ENCODE measurements at places on chromosomes 6 and 20.

GRCh38 chr6:69105288-69105687 lies 470.2 kb downstream of the ADGRB3 start:
- DNase-seq, result peak; percentile 9

DNA sequence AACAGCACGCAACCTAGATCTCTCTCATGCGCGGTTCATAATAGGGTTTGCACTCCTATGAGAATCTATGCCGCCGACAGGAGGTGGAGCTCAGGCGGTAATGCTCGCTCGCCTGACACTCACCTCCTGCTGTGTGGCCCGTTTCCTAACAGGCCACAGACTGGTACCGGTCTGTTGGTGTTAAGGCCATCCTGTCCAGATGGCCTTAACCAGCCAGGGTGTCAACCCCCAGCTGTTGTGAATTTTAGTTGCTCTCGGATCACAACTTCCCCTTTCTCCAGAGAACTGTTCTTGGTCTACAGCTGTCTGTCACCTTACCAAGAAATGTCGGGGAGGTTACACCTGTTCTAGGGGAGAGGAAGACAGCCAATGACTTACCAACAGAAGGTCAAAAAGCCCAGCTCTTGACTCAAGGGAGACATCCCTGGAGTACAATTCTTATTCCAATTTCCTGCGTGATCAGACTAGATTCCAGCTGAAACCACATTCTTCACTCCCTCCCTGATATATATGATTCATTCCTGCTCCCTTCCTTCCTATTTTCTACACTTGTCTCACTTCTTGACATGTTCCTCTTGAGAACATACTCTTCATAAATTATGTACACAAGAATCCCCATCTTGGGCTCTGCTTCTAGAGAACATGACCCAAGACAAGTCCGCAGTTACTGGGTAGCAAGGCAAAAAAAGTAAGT lies 23.1 kb upstream of the DNAAF9 start:
- DNase-seq, result no peak

DNA sequence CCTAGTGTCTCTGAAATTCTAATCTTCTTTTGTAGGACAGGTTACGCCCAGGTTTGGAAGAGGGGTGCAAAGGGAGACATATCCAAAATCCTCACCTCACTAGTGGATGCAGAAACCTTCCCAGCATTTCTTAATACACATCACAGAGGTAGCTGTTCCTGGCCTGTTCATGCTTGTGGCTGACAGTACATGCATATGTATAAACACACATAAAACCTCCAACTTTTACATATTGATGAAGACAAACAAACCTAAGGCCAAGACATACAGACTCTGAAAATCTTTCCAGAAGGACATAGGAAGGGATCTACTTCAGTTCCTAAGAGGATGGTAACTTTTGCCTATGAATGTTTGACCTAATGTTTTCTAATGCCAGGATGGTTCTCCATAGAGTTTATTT lies 872.1 kb upstream of the FLRT3 start:
- no peak for DNase-seq

DNA sequence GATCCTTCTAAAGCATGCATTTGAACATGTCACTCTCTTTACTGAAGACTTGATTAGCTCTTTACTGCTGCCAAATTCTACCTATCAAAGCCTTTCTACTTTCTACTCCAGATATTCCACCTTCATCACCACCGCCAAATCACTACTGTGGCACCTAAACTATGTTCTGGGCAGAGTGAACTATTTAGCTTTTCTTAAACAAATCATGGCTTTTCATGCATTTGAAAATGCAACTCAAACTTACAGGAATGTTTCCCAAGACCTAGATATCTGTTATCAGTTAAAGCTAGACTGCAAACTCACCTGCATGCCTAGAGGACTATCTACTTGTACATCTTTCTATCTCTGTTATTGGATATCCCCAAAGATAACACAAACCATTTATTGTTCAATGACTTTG lies 109.3 kb downstream of the MAFB start:
- DNase-seq, result no peak

DNA sequence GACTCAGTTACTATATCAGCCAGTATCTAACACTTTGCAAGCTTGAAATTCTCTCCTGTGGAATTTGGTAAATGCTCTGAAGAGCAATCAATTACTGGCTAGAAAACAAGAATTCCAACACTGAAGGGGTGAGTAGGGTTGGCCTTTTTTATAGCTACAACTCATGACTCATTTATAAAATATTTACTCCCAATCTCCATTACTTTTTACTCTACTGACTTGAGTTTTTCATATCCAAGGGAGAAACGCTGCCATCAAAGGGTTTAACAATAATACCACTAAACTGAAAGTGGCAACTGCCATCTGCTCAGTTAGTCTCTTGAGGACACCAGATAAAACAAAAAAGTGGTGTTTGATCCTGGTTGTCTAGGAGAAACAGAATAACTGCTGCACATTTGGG lies 203.1 kb downstream of the UBE3D start:
- DNase-seq, result no peak

DNA sequence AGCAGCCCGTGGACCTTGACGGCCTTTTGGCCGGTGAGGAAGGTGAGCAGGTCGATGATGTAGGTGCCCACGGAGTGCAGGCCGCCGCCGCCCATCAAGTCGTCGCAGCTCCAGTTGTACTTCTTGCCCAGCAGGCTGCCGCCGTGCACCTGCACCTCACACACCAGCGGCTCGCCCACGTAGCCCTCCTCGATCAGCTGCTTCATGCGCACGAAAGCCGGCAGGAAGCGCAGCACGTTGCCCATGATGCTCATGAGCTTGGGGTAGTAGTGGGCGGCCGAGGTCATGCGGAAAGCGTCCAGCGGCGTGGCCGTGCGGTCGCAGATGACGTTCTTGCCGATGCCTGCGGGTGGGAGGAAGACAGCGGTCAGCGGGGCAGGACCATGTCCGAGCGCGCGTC lies 37.0 kb upstream of the TBC1D7 start:
- DNase-seq, result no peak

- DNase-seq, result no peak
Observed at GRCh38 chr20:1810926-1811620, 84.1 kb upstream of the SIRPA start.

GRCh38 chr6:12595161-12595811 lies 121.3 kb upstream of the PHACTR1 start:
- no peak for DNase-seq

GRCh38 chr6:90019216-90019615 lies 124.9 kb downstream of the GJA10 start:
- DNase-seq, result no peak

- DNase-seq, result no peak
Observed at GRCh38 chr6:74912234-74912633, 293.6 kb downstream of the COL12A1 start.

DNA sequence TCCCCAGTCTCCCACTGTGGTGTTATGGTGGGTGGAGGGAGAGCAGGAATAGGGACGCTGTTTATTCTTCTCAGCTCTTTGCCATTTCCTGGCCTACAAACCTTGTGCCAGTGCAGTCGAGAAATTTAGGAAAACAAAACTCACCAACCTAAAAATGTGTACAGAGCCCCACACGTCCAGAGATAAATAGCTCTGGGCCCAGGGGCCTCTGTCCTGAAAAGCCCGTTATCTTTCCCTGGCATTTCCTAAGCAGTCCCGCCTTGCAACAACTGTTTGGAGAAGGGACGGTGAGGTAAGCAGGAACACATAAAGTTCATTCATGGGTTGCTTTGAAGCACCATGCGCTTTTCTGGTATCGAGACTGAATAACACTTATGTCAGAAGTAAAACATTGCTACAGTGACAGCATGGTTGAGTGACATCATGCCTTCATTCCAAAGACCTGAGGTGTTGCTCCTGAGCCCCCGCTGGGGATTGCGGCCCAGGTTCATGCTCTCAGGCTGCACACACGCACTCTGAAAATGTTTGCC lies 80.1 kb upstream of the NXT1 start:
- DNase-seq, result no peak

GRCh38 chr6:87828044-87828443 lies 126.0 kb upstream of the AKIRIN2 start:
- DNase-seq, result no peak

DNA sequence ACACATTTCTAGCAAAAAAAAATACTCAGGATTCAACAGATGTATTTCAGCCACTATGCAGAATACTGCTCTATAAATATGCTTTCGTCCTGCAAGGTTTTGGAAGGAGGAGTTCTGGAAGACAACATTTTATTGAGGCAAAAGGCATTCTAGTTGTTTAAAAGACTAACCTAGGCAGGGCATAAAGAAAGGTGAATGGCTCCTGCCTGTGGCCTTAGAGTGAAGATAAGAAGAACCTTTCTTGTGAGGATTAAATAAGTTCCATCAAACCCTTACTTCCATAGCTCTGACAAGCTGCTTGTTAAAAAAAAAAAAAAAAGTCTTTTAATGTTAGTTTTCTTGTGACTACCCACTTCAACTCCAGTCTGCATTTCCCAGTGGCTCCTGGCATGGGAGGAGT lies 139.8 kb downstream of the ADGRB3 start:
- DNase-seq, result no peak

DNA sequence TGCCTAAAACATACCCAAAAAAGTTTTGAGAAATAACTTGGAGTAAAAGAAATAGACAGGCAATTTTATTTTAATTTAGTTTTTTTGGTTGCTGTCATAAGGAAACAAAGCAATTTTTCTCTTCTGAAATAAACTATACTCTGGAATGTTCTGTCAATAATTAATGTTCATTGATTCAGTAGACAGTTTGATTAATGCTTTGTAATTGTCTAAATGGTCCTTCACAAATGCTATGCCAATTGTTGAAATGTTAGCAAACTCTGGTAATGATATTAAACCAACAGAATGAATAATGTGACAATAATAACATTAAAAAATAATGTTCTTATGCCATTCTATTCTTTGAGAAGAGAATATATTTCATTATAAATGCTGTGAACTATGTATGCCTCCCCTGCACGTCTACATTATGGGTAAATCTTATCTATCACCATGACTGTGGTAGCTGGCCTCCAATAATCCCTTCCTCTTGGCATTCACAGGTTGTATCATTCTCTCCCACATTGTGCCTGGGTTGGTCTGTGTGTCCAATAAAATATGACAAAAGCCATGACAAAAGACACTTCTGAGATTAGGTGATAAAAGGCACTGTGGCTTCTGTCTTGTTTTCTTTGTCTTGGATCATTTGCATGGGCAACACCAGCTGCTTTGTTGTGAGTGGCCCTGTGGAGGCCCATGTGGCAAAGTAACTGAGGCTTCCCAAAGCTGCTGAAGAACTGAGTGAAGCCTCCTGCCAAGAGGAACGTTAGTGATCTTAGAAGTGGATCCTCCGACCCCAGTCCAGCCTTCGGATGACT lies 25.1 kb downstream of the IL20RA start:
- DNase-seq, result no peak

GRCh38 chr6:134962421-134962820 lies 12.5 kb upstream of the ALDH8A1 start:
- DNase-seq, result no peak

- DNase-seq, result peak; percentile 80
Observed at GRCh38 chr6:2764610-2765165, 505 bp upstream of the WRNIP1 start.

DNA sequence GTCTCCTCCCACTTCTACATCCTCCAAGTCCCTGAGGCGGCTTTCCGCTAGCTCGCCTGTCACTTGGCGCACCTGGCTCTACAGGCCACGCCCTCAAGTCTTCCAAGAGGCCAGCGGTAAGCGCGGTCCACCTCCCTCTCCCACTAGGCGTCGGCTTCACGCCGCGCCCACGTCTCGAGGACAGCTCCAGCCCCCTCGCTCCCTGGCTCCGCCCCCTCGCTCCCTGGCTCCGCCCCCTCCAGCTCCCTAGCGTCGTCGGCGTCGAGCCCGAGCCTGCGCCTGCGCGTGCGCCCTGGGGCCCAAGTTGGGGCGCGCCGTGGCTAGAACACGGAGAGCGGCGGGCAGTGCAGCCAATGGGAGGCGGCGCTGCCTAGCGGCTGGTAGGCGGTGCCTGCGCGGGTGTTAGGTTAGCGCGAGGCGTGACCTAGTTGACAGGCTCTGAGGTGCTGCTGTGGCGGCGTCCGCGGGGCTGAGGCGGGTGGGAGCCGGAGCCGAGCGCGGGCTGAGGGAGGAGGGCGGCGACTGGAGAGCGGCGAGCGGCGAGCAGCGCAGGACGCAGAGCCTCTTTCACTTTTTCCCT lies at the start of gene MACROD2:
TSS of gene MACROD2 (plus strand) at position 431 of the 580 bp plus-strand sequence.
- DNase-seq, result peak; percentile 99

DNA sequence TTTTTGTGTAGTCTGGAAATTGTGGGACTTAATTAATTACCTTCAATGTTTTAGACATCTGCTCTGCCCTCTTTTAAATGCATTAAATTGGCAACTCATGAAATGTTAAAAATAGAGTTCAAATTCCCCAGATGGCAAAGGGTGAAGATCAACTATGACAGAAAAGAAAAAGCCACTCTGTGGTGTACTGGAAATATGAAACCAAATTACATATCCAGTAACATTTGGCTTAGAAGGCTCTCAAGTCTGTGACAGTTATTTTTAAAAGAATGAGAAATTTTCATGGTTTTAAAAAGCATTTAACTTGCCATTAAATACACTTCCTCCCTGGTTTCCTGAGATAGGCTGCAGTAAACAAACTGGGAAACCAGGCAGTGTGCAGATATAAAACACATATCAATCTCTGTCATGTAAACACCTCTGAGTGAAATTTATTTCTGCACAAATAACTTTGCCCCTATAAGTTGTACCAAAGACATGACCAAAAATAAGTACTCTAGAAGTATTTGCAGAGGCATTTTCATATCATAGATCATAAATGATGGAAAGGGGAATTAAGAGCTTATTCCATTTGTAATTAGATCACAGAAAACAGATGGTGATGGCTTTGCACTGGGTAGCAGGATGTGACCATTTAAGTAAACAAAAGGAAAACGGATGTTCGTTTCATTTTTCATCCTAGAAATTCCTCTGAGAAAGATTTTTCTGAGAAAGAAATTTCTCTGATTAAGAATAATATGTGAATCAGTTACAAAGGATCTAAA lies 360.1 kb downstream of the SAMD5 start:
- DNase-seq, result no peak

DNA sequence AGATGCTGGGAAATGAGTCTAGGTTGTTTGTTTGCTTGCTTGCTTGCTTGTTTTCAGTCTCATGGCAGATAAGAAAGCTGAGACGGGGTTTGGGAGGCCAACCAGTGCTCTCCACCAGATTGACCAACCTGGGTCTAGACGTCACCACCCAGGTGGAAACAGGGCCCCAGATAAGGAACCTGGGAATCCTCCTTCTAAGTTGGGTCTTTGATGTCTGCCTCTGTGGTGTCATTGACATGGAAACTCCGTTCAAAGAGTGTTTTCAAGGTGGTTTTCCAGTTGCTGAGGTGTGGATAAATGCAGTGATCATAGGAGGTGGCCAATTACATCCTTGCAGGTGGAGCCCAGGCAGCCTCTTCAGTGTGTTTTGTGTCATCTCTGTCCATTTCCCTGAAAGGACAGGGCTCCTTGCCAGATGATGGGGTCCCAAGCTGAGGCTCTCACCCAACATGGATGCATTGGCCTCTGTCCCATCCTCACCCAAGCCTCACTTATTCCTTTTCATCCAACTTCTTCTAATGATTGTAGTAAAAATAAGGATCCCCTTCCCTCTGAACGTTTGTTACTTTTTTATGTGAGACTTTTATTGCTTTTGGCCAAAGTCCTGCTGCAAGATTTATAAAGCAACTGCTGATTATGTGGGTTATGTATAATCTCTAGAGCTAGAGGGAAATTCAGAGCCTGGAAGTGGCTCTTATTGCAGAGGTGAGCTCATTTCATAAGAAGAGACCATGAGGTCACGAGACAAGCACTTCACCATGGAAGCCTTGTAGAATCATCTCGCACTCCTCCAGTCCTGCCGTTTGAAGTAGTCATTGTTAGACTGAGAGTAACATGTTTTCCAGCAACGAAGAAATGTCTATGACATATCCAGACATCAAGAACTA lies 32.0 kb upstream of the SYNDIG1 start:
- no peak for DNase-seq

GRCh38 chr6:31556307-31556706 lies 8.9 kb downstream of the NFKBIL1 start:
- no peak for DNase-seq

GRCh38 chr6:111057074-111057752 lies 30.1 kb upstream of the SLC16A10 start:
- peak; percentile 48 for DNase-seq

Measured in SK-N-SH (cell line).